ENCODE measurements at places on chromosomes 5 and 9.

DNA sequence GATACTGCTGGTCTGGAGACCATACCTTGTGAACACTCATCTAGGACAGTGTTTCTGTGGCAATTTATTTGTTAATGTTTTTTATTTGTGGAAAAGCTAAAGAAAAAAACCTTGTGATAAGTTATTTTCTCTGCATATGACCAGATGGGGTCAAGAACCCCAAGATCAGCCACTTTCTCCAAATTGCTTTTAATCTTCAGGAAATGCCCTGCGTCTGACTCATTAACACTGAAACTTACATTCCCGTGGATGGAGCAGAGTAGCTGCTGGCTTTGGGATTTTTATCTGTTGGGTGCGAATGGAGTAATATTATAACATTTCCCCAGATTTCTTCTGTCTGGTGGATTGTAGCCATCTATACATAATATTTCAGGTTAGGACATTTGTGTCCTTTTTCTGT lies 444.5 kb downstream of the SH3GL2 start:
- DNase-seq, result no peak

DNA sequence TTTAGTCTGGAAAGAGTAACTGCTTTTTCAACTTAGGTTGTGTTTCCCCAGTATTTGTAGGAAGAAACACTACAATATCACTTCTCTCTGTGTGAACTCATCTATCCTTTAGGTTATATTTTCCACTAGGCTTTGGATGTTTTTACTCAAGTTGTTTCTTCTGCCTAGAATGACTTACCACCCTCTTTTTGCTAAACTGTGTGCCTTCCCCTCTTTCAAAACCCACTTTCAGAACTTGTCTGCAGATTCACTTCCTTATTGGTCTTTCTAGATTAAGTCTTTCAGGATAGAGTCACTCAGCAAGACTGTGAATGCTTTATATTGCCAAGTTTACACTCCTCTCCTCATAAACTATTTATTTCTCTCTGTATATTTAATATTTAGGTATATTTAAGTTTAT lies 14.2 kb upstream of the CAST start:
- no peak for DNase-seq

DNA sequence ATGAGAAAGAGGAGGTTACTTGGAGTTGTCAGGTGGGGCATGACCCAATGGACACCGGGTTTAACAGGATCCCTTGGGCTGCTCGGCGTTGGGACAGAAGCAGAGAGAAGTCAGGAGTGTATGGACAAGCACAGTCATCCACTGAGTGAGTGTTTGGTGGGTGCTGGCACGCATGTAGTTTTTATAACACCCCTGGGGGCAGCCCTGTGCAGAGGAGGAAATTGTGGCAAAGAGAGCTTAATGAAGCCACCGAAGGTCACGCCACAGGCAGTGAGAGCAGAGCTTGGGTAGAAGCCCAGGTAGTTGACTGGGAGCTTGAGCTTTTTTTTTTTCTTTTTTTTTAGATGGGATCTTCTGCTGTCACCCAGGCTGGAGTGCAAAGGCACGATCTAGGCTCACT lies 43.2 kb upstream of the IER5L start:
- no peak for DNase-seq

- no peak for DNase-seq
Observed at GRCh38 chr5:151491062-151491461, 43.7 kb downstream of the SLC36A1 start.

- no peak for DNase-seq
Observed at GRCh38 chr5:90902651-90903386, 344.2 kb downstream of the ADGRV1 start.

All from COR-L47 (cell line).